Thyroid gland (tissue), 4 donors: ENCODE measurements at places on chromosomes 1 and 21. TPM values are rescaled to one million over a fixed set of nuclear protein-coding genes. Genes with fewer than 3 reads are reported as not detected.

- no peak for DNase-seq
Measured at GRCh38 chr1:63592536-63593302, 492 bp upstream of the PGM1 start.

DNA sequence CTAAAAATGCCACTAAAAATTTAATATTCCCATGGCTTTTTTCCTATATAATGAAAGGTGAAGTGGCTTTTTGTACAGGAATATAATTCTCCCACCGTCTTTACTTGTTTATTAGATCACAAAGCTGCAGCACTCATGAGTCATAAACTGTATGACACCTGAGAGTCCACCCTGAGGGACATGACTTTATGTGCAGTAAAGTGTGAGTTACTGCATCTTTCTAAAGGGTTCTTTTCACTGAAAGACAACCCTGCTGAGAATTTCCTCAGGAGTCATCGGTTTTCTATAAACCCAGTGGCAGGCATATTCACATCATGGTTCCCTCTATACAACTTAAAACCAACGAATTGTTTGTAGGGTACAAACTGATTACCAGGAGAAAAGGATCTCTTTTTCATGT lies 77.4 kb downstream of the APP start:
- DNase-seq: no peak

GRCh38 chr1:208141610-208142192 lies 102.5 kb downstream of the PLXNA2 start:
- no peak for DNase-seq

- DNase-seq: no peak
Measured at GRCh38 chr1:7267493-7267892, 482.2 kb downstream of the CAMTA1 start.

- no peak for DNase-seq
Measured at GRCh38 chr1:24206516-24207394, 19.7 kb upstream of the IFNLR1 start.

GRCh38 chr1:217911908-217912307 lies 280.8 kb downstream of the SPATA17 start:
- peak; percentile 5 for DNase-seq

GRCh38 chr1:243494741-243495431 lies 239.0 kb downstream of the SDCCAG8 start:
- no peak for DNase-seq

- DNase-seq: no peak
Measured at GRCh38 chr1:3707298-3707938, 44.8 kb upstream of the CCDC27 start.

- no peak for DNase-seq
Measured at GRCh38 chr1:213864091-213864490, 123.7 kb upstream of the PROX1 start.

- peak; percentile 88 for DNase-seq
Measured at GRCh38 chr1:181551249-181551648, 67.9 kb downstream of the CACNA1E start.

- no peak for DNase-seq
Measured at GRCh38 chr1:212974711-212975110, 24.4 kb downstream of the VASH2 start.

DNA sequence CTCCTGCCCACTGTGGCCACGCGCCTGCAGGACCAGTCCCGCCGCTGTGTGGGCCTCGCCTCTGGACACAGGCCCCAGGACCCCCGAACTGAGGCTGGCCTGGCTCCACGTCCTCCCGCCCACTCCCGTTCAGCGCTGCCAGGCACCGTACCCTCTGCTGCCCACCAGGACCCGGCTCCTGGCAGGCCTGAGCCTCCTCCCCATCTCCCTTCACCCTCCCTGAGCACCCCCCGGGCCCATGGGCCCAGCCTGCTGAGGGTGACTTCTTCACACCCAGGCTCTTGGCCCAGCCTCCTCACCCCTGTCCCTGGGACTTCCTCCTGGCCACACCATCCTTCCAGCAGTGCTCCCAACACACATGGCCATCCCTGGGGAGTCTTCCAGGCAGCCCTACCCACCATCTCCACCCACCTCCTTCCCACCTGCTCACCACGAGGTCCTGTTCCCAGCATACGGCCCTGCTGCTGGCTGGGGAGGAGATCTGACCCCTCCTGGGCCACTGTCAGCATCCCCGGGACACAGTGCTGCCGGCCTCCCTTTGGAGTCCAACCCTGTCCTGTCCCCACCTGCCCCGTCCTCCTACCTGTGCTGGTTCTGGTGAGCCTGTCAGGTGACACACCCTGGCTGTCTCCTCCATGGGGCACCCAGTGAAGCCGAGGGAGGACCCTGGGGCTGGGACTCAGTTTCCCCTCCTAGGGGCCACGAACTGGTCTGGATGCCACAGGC lies 53.7 kb downstream of the SLX9 start:
- DNase-seq: no peak

DNA sequence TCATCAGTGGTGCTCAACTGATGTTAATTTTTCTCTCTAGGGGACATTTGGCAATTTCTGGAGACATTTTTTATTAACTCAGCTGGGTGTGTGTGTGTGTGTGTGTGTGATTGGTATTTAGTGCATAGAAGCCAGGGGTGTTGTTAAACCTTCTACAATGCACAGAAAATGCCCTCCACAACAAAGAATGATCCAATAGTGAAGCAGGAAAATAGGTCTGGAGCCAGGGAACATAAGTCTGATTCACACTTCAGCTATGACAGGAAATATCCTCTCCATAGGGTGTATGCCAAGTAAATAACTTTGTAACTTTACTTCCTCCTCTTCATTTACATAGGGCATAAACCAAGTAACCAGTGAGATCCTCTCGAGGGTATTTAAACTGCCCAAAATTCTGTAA lies 25.1 kb upstream of the TMEM61 start:
- DNase-seq: no peak

GRCh38 chr1:192535916-192536664 lies 39.5 kb upstream of the RGS1 start:
- DNase-seq: no peak

- DNase-seq: no peak
Measured at GRCh38 chr1:42143896-42144710, 9.1 kb upstream of the GUCA2B start.

- DNase-seq: peak; percentile 62
Measured at GRCh38 chr21:45578176-45578801, 36.0 kb upstream of the SLC19A1 start.

- no peak for DNase-seq
Measured at GRCh38 chr1:219833214-219833815, 95.0 kb downstream of the SLC30A10 start.

- DNase-seq: no peak
Measured at GRCh38 chr1:182235952-182236650, 155.5 kb downstream of the GLUL start.

- no peak for DNase-seq
Measured at GRCh38 chr1:87473203-87473661, 144.6 kb downstream of the LMO4 start.

DNA sequence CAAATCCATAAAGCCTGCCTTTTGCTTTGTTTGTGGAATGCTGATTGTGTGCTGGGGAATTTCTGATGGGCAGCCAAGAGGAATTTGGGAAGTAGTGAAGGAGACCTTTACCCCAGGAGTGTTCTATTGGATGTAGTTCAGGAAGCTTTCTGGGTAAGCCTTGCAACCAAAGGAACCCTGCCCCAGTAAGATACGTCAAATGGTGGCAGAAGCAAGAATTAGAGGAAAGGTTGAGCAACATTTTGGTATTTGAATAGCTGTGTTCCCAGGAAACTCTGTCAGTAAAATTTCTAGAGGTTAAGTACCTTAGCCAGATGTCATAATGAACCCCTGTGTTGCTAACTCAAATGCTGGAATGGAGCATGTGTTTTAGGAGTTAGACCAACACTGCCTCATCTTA lies 6.4 kb downstream of the MGST3 start:
- DNase-seq: no peak

C1orf74 gene
- 2.7 TPM for total RNA-seq

OR2M3 gene
- not detected for total RNA-seq

CFHR5 gene
- total RNA-seq: not detected

PPFIA4 gene
- 1.6 TPM for total RNA-seq

ADAMTS4 gene
- total RNA-seq: 9.5 TPM

UBE4B gene
- total RNA-seq: 89.0 TPM

AIM2 gene
- 0.27 TPM for total RNA-seq

KCNQ4 gene
- 0.40 TPM for total RNA-seq

ZYG11A gene
- 6.7 TPM for total RNA-seq

SORT1 gene
- total RNA-seq: 148 TPM
